ENCODE measurements at places on chromosomes 13 and 19.
A peak's percentile ranks its signal among the peaks of the same experiment; 100 is the strongest.

- H3K27ac ChIP-seq: no peak overlapping the region
- no peaks in the 10 kb centered on the region for H3K27me3 ChIP-seq
Observed at GRCh38 chr19:6108721-6109633, 1.3 kb downstream of the RFX2 start.

GRCh38 chr19:40279761-40280607, 5.2 kb downstream of the AKT2 start:
- peak overlapping the region; percentile 59 for H3K4me3 ChIP-seq
- H3K4me1 ChIP-seq: peaks cover 23% of the 10 kb centered on the region
- no peaks in the 10 kb centered on the region for H3K36me3 ChIP-seq
- DNase-seq: no peak
- peak overlapping the region; percentile 32 for H3K27ac ChIP-seq
- H3K27me3 ChIP-seq: no peaks in the 10 kb centered on the region

DNA sequence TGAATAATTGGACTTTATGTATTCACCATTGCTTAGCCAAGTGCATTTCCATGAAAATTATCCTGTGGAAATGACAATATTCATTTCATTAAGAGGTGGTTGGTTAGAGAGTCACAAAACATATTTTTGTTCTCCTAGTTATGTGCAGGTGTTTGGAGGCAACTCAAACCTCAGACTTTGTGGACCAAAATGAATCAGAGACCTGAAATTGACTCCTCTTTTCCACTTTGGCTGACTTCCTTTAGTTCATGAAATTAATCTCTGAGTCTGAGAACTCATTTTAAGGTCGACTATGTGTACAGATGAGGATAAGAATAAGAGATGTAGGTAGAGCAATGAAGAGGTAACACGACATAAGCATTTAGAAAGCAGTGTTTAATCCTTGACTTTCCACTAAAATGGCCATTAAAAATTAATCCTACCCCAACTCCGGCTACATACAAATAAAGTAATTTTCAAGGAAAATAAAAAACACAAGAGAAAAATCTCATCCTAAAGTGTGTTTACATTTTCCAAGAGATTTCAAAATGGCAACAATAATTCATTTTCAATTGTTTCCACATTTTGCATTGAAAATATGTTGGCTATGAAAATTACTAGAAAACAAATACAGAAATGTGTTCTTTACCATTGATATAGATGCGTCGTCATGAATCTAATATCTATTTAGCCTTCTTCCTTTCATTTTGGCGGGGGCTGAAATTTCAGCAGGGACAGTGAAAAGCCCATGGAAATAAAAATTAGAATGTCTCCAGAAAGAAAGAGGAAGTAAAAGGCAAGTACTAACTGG, 185.4 kb upstream of the CSNK1A1L start:
- DNase-seq: no peak
- no peaks in the 10 kb centered on the region for H3K4me1 ChIP-seq
- no peaks in the 10 kb centered on the region for H3K36me3 ChIP-seq
- no peaks in the 10 kb centered on the region for H3K27me3 ChIP-seq
- no peak overlapping the region for H3K27ac ChIP-seq

GRCh38 chr13:91824416-91824815, 426.0 kb downstream of the GPC5 start:
- H3K4me3 ChIP-seq: no peak overlapping the region
- no peaks in the 10 kb centered on the region for H3K4me1 ChIP-seq
- no peaks in the 10 kb centered on the region for H3K27me3 ChIP-seq
- H3K36me3 ChIP-seq: no peaks in the 10 kb centered on the region
- H3K27ac ChIP-seq: no peak overlapping the region
- no peak for DNase-seq

DNA sequence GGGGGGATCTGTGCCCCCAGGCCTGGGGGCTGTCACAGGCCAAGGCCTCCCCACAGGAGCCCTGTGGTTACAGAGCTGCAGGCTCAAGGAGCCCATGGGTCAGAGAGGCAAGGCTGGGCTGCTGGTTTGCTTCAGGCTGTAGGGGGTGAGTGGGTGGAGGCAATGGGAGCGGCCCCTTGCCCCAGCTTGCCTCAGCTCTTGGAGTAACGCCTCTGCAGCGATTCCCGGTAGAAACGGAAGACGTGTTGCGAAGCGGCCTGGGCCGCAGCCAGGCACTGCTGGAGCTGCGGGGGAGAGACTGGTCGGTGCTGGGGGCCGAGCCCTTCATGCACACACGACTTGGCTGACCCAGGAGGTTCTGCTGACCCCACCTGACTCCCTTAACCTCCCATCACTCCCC, 10.1 kb downstream of the TMEM91 start:
- H3K27me3 ChIP-seq: no peaks in the 10 kb centered on the region
- DNase-seq: no peak
- peaks cover 6% of the 10 kb centered on the region for H3K4me1 ChIP-seq
- H3K4me3 ChIP-seq: no peak overlapping the region
- H3K27ac ChIP-seq: no peak overlapping the region
- peaks cover 21% of the 10 kb centered on the region for H3K36me3 ChIP-seq

GRCh38 chr13:44271031-44271455, 102.6 kb upstream of the SERP2 start:
- no peak overlapping the region for H3K27ac ChIP-seq
- H3K4me1 ChIP-seq: peaks cover 4% of the 10 kb centered on the region
- no peak overlapping the region for H3K4me3 ChIP-seq
- H3K27me3 ChIP-seq: no peaks in the 10 kb centered on the region
- no peak for DNase-seq
- H3K36me3 ChIP-seq: no peaks in the 10 kb centered on the region

GRCh38 chr13:33207615-33207961, 78.0 kb downstream of the STARD13 start:
- H3K4me1 ChIP-seq: peaks cover 28% of the 10 kb centered on the region
- no peaks in the 10 kb centered on the region for H3K27me3 ChIP-seq
- H3K27ac ChIP-seq: peak overlapping the region; percentile 52
- no peak for DNase-seq
- no peak overlapping the region for H3K4me3 ChIP-seq
- no peaks in the 10 kb centered on the region for H3K36me3 ChIP-seq

DNA sequence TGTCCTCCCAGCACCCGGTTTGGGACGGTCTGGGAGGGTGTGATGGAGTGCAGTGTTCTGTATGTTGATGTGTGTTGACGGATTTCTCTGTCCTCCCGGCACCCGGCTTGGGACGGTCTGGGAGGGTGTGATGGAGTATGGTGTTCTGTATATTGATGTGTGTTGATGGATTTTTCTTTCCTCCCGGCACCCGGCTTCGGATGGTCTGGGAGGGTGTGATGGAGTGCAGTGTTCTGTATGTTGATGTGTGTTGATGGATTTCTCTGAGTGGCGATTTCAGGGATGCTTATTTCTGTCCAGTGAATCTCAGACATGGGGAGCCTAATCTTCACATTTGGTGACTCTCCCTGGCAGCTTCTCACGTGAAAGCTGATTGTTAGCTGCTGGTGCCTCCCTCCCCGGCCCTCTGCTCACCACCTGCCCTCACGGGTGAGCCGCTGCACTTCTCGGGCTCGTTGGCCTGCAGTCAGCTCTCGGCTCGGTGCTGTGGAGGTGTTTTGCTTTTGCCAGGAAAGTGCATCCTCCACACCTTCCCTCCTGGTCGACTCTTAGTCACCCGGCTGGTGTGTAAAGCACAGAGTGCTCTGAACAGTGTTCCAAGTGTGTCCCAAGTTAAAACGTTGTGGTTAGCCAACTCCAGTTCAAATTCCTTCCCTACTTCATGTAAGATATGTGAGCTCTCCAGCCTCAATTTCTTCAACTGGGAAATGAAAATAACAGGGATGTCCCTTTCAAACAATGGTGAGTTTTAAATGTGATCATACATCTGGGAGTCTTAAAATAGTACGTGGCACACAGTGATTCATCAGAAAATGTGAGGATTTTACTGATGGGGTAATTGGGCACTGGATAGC, 54.6 kb downstream of the ATP11A start:
- no peak overlapping the region for H3K27ac ChIP-seq
- no peak overlapping the region for H3K4me3 ChIP-seq
- no peaks in the 10 kb centered on the region for H3K36me3 ChIP-seq
- no peaks in the 10 kb centered on the region for H3K27me3 ChIP-seq
- no peaks in the 10 kb centered on the region for H3K4me1 ChIP-seq
- no peak for DNase-seq

- no peak overlapping the region for H3K27ac ChIP-seq
- H3K27me3 ChIP-seq: no peaks in the 10 kb centered on the region
- H3K4me1 ChIP-seq: no peaks in the 10 kb centered on the region
- H3K36me3 ChIP-seq: no peaks in the 10 kb centered on the region
Observed at GRCh38 chr19:40932008-40932959, 50.3 kb upstream of the CYP2A7 start.

DNA sequence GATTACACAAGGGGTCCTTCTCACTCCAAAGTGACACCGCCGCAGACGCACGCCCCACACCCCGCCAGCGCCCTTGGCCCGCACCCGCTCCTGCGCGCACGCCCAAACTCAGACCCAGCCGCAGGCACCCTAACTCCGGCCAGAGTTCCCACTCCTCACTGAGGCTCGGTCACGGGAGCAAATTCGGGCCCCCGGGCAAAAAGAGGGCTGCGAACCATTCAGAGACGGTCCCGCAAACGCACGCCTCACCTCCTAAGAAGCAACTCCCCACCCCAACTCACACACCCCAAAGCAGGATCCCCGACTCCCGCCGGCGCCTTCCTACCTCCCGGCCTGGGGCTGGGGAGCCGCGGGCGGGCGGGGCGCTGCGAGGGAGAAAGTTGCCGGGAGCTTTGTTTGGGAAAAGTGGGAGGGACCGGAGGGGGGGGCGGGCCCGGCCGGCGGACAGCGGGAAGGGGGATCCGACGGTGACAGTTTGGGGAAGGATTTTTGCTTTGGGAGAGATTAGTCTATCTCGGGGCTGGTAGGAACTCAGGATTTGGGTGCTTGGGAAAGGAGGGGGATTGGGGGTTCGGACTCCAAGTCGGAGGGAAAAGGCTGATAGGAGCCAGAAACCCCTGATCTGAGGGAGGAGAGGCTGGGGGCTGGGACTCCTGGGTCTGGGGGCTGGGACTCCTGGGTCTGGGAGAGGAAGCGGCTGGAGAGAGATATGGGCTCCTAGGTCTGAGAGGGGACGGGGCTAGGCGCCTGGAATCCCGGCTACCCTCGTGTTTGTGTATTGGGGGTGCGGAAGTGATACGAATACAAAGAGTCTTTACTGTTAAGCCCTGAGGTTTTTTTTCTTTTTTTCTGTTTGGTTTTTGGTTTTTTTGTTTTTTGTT, at the start of gene TEAD2:
TSS of gene TEAD2 (minus strand) at position 369 of the 881 bp plus-strand sequence. CDS start 2,341 bp downstream, outside the sequence.
- H3K4me1 ChIP-seq: peaks cover 7% of the 10 kb centered on the region
- H3K4me3 ChIP-seq: 0 out of 2 replicates have a peak within 1 kb of the TSS, but pooled peaks have one; percentile 1
- no peaks in the 10 kb centered on the region for H3K36me3 ChIP-seq
- no peak for DNase-seq

- H3K4me1 ChIP-seq: no peaks in the 10 kb centered on the region
- H3K4me3 ChIP-seq: no peak overlapping the region
- H3K27me3 ChIP-seq: no peaks in the 10 kb centered on the region
- no peaks in the 10 kb centered on the region for H3K36me3 ChIP-seq
Observed at GRCh38 chr13:80778297-80778696, 437.4 kb upstream of the SPRY2 start.

- no peak for DNase-seq
- H3K36me3 ChIP-seq: no peaks in the 10 kb centered on the region
- H3K4me3 ChIP-seq: peak overlapping the region; percentile 99
Observed at GRCh38 chr19:13153569-13154240, 3.5 kb downstream of the IER2 start.

GRCh38 chr19:6215701-6216235, 64.0 kb downstream of the MLLT1 start:
- no peak for DNase-seq
- no peak overlapping the region for H3K4me3 ChIP-seq
- H3K27me3 ChIP-seq: no peaks in the 10 kb centered on the region
- H3K4me1 ChIP-seq: no peaks in the 10 kb centered on the region

GRCh38 chr13:36133950-36134626, 2.9 kb upstream of the DCLK1 start:
- no peak overlapping the region for H3K27ac ChIP-seq
- no peaks in the 10 kb centered on the region for H3K36me3 ChIP-seq
- H3K27me3 ChIP-seq: peaks cover 3% of the 10 kb centered on the region
- H3K4me1 ChIP-seq: no peaks in the 10 kb centered on the region

DNA sequence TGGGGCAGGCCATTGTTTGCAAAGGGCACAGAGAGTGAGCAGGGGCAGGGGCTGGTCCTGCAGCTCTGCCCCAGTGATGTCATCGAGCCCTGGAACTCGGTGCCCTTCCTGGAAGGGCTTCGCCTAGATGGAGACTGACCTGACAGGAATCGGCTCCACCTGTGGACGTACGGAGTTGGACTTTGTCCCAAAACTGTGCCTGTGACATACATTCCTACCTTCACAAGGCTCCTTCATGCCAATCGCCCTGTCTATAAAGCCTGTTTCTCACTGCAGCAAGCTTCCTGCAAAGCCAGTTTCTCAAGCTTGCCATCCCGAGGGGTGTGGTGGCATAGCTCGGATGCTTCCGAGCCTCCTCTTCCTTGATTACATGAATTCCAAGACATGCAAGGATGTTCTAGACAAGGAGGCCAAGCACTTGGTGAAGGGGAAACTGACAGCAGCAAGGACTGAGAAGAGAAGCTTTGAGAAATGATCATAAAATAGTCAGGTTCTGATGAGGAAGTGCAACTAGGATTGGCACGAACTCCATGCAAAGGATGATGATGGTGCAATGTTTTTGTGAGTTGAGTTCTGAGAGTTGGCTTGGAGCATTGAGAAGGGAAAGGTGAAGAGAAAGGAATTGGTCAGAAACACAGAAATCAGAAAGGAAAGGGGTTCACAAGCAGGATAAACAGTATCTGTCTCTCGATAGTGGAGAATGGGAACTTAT, 73.6 kb upstream of the STK24 start:
- H3K27me3 ChIP-seq: 0 out of 2 replicates have a peak, but pooled peaks cover 3% of the 10 kb centered on the region
- no peak for DNase-seq
- no peaks in the 10 kb centered on the region for H3K36me3 ChIP-seq
- H3K4me3 ChIP-seq: no peak overlapping the region
- H3K27ac ChIP-seq: no peak overlapping the region
- peaks cover 3% of the 10 kb centered on the region for H3K4me1 ChIP-seq

- H3K27me3 ChIP-seq: peaks cover 31% of the 10 kb centered on the region
- peaks cover 7% of the 10 kb centered on the region for H3K4me1 ChIP-seq
- no peak overlapping the region for H3K4me3 ChIP-seq
- H3K27ac ChIP-seq: no peak overlapping the region
Observed at GRCh38 chr19:49419173-49419572, 4.1 kb downstream of the PTH2 start.

DNA sequence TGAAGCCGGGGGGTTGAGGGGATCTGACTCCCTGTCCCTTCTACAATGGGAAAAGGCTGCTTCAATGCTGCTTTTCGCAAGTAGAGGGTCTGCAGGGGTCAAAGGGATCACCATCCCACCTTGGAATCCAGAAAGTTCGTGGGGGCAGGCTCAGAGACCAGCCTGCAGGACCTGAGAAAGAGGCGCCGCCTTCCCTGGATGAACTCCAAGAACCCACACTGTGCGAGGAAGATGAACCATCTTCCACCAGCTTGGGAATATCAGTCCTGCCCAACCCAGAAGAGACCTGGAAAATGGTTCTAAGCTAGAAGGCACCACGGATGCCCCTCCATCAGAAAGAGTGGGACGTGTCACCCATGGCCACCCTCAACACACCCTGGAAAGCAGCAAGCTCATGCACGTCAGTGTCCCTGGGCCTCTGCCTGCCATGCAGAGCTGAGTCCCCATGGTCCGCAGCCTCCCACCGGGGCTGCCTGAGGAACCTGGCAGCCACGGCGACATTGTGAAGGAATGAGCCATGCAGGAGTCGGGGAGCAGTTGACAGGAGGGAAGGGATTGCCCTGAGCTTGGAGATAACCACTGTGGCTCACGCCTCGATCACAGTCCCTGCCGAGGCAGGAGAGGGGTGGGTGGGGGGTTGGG, 14.6 kb downstream of the RAB3D start:
- H3K27ac ChIP-seq: peak overlapping the region; percentile 88
- H3K36me3 ChIP-seq: no peaks in the 10 kb centered on the region
- no peak overlapping the region for H3K4me3 ChIP-seq
- no peak for DNase-seq
- peaks cover 40% of the 10 kb centered on the region for H3K4me1 ChIP-seq

GRCh38 chr13:103255587-103256301, 189.5 kb upstream of the SLC10A2 start:
- H3K4me1 ChIP-seq: no peaks in the 10 kb centered on the region
- DNase-seq: no peak
- no peaks in the 10 kb centered on the region for H3K27me3 ChIP-seq
- H3K36me3 ChIP-seq: no peaks in the 10 kb centered on the region

All from GM12878 (cell line).